ENCODE measurements at places on chromosomes 1 and 21.

- no peak for DNase-seq
Measured at GRCh38 chr1:89286549-89287180, 14.0 kb upstream of the GBP5 start.

DNA sequence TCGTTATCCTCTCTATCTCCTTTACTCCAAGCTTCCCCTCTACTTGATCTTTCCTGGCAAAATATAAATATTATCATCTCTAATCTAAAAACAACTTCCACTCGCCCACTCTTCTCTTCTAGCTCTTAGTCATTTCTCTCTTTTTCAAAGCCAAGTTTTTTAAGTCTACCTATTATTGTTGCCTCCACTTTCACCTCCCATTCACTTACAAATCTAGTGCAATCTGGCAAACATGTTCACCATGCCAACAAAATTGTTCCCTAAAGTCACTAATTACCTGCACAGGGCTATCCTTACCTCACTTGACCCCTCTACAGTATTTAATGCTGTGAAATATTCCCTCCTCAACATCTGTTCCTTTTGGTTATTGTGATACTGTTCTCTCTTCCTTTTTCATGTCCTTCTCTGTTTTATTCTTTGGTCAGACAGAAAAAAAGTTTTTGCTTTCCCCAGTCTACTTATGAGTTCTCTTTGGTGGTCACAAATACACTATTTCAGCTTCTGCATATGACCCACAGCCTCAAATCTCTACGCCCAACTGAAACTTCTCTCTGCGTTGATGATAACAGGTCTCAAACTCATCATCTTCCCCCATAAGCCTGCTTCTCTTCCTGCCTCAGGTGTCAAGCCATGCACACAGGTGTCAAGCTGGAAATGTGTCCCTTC, 31.9 kb upstream of the RAP1A start:
- no peak for DNase-seq

- DNase-seq, result no peak
Measured at GRCh38 chr1:56459260-56459659, 120.1 kb downstream of the PLPP3 start.

DNA sequence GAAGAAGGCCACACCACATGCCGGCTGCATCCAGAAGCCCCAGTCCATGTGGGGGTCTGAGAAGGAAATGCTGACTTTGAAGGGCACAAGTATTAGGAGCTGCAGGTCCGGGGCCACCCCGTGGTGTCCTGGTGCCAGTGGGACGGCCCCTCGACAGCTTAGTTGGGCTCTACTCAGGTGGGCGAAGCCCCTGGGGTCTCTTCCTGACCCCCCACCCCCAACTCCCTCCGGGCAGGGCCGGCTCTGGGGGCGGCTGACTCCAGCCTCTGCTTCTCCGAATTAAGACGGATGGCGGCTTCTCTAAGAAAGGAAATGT, 62.1 kb upstream of the TTC34 start:
- DNase-seq, result no peak

- no peak for DNase-seq
Measured at GRCh38 chr21:32951041-32951440, 74.7 kb upstream of the OLIG2 start.

DNA sequence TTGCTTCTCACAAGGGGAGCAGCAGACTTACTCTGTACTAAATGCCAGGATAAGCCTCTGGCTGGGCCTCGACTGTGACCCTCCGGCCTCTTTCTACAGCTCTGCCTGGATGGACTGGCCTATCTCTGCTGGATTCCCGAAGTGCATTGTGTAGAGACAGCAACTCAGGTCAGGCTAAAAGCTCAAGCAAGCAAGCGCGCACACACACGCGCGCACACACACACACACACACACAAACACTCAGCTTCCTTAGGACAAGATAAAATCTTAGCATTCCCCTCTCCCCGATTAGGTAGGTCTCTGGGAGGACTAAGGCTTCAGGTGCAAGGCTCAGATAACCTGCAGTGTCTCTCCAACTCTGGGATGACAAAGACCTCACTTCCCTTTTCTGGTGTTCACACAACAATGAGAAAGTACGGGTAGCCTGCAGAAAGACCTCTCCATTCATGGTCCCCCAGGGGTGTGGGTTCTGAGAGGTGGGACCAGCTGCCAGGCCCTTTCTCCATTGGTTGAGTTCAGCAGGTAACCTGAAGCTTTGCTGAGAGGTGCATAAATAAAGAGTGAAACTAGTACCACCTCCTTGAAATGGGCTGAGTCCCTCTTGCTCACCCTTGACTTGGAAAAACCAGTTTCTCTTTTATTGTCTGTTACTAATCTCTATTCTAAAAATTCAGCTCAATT, 155.1 kb upstream of the CAMK1G start:
- DNase-seq, result no peak

- no peak for DNase-seq
Measured at GRCh38 chr1:98388441-98388840, 273.1 kb upstream of the SNX7 start.

DNA sequence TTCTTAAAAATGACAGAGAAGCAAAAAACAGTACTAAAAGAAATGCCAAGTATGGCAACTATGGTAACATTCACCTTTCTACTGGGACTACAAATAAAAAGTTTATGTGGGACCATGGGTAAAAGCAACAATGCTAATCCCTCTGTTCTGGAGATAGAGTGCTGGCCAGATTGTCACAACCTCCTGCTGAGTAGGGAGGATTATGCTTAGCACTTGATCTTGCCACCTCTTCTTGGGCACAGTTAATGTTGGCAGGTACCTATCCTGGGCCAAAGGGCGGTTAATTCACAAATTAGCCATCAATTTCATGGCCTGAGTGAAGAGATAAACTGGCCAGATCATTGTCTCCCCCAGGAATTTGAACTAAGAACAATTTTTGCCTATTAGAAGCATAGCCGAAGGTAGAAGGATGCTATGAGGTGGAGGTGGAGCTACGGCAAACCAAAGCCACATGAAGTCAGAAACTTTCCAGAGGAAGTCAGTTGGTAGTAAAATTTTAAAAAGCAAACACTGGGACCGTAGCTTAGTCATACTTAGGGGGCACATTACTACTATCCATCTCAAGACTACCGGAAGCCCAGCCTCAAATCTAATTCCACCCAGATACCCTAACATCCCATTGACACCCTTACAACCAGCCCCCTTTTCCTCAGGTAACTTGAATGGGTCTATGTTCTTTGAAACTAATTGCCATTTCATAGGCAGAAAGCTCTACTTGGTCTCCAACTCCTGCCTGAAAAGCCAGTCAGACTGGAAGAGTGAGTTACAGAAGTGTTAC, 2.7 kb downstream of the SCYL3 start:
- no peak for DNase-seq

DNA sequence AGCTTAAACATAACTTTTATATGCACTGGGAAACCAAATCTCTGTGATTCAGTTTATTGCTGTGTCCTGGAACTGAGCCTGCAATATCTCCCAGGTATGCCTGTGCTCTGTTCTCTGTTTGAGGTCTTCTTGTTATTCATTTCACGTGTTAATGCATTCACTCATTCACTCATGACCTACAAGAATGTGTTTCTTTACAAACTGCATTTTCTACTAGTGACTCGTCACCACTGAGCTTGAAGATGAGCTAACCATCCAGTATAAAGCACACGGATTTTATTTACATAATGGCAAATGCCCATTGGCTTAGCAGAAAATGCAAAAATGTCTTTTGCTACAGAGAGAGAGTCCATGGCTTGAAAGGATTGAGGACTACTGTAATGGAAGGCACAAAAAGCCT, 75.0 kb upstream of the DUSP10 start:
- DNase-seq, result no peak

DNA sequence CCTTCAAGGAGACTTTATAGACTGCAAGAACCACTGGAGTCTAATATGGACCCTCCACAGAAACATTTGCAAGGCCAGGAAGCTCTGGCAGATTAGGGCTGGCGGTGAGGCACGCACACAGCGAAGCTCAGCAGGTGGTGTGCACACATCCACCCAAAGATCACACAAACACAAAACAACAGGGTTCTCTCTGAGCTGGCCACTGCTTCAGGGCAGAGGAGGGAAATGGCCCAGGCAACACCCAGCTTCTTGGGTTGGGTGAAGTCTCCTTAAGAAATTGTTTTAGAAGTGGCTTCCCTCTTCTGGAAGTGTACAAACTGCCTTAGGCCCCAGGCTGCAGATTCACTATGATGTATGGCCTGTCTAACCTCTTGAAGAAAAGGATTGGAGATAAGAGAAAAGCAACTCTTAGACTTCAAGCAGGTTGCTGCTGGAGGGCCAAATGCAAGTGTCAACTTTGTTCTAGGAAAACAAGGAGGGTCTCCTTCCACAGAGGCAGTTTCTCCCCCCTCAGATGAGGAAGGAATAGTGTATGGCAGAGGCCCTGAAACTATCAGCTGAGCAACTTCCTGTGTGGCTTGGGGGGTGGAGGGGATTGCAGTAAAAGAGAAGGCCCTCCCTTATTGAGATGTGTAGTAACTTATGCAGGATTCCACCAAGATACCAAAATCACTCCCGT, 2.0 kb downstream of the RCSD1 start:
- no peak for DNase-seq

DNA sequence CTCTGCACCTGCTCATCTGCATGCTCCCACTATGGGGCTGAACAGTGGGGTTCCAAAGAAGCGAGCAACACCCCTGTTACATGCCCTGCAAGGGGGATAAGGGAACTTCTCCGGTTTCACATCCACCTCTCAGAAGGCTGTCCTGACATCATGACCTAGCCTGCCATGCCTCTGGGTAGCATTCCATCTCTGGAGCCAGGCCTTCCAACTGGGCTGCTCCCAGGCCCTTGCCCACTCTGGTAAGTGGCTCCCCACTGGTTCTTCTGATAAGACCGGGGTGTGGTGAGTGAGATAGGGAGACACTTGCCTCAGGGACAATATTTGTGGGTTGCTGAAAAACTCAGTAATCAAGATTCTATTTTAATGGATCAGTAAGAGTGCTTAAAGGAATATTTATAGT, 57.8 kb downstream of the KCNJ15 start:
- no peak for DNase-seq

GRCh38 chr1:190578017-190578416, 100.4 kb upstream of the BRINP3 start:
- DNase-seq, result peak; percentile 53

DNA sequence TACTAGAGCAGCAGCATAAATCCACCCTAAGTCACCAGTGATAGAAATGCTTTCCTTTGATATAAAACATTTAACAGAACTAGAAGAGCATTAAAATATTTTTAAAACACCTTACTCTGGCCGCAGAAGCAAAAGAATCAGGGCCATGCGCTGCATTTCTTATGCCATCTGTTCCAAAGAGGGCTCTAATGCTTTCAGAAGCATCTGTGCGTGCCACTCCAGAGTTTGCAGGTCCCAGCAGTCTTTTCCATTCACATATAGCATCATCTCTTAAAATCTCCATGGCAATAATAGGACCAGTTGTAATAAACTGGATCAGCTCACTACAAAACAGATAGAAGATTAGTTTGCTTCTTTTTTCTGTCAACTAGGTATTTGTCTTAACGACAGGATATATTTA, 69.2 kb downstream of the NME7 start:
- DNase-seq, result no peak

GRCh38 chr1:170537798-170538503, 6.0 kb downstream of the GORAB start:
- no peak for DNase-seq

DNA sequence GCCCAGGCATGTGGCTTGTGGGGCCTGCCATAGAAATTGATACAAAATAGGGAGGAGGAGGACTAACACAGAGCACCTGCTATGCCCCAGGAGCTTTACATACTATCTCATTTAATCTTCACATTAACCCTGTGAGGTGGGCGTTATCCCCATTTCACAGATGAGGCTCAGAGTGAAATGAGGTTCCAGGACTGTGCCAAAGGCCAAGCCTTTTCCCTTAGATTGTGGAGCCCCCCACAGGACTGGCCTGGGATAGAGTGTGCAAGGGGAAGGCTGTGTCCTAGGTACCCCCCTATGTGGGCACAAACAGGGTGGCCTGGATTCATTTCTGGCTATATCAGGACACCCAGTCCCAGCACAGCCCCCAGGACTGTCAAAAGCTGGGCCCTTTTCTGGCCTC, 2.2 kb upstream of the DDOST start:
- DNase-seq, result no peak

GRCh38 chr1:15186846-15187151, 33.3 kb downstream of the TMEM51 start:
- DNase-seq, result no peak

DNA sequence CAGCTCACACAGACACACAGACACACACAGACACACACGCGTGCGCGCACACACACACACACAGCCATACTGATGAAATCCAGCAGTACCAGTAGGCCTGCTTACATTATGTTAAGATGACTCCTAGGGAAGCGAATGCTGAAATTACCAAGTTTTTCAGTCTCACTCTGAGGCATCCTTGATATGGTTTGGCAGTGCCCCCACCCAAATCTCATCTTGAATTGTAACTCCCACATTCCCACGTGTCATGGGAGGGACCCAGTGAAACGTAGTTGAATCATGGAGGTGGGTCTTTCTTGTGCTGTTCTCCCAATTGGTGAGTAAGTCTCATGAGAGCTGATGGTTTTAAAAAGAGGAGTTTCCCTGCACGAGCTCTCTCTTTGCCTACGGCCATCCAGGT, 64.1 kb downstream of the TIAM1 start:
- no peak for DNase-seq

DNA sequence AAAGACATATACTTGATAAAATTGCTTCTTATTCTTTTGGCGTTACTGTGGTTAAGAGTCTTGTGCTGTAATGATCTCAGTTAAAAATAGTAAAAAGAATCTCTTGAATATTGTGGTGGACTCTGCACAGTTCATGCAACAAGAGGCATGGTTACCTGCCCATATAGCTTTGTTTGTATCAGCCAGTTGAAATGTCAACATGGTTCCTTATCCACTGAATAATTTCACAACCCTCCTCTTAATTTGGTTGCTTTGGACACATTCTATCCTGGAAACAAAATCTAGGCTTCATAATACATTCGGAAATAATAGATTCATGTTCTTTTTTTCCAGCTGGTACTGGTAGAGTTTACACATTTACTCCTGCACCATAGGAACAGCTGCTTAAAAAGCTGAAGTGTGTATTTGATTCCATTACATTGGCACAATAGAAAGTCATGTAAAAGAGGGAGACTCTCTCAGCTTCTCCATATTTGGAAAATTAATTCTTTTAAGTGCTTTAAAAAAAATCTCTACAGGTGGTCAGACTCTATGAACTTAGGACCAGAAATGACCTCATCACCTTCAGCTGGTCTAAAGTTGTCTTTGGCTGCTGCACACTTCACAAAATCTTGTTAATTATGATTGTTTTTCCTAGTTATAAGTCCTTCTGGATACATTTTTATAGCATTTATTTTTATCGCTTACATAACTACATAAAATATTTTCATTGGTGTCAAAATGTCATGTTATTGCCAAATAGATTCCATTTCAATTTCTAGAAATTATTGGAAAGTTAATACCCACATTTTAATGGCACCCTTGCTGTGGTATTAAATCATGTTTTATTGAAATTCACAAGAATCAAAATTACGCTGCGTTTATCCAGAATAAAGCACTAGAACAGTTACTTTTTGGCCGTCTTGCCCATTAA, 100.2 kb downstream of the LTN1 start:
- DNase-seq, result no peak

- no peak for DNase-seq
Measured at GRCh38 chr1:223033658-223034057, 109.4 kb downstream of the TLR5 start.

- DNase-seq, result no peak
Measured at GRCh38 chr1:168470901-168471431, 72.8 kb downstream of the XCL2 start.

GRCh38 chr1:79373481-79374125, 367.1 kb upstream of the ADGRL4 start:
- DNase-seq, result no peak

GRCh38 chr1:1292851-1293250, 12.6 kb downstream of the SCNN1D start:
- no peak for DNase-seq

GRCh38 chr1:197736685-197737084, 38.6 kb downstream of the DENND1B start:
- DNase-seq, result no peak

Data from cerebellar nuclear complex (tissue), 1 donor.